ENCODE measurements at places on chromosomes 7 and 10.

- DNase-seq = no peak
Measured at GRCh38 chr10:2222631-2223030, 485.3 kb upstream of the ADARB2 start.

DNA sequence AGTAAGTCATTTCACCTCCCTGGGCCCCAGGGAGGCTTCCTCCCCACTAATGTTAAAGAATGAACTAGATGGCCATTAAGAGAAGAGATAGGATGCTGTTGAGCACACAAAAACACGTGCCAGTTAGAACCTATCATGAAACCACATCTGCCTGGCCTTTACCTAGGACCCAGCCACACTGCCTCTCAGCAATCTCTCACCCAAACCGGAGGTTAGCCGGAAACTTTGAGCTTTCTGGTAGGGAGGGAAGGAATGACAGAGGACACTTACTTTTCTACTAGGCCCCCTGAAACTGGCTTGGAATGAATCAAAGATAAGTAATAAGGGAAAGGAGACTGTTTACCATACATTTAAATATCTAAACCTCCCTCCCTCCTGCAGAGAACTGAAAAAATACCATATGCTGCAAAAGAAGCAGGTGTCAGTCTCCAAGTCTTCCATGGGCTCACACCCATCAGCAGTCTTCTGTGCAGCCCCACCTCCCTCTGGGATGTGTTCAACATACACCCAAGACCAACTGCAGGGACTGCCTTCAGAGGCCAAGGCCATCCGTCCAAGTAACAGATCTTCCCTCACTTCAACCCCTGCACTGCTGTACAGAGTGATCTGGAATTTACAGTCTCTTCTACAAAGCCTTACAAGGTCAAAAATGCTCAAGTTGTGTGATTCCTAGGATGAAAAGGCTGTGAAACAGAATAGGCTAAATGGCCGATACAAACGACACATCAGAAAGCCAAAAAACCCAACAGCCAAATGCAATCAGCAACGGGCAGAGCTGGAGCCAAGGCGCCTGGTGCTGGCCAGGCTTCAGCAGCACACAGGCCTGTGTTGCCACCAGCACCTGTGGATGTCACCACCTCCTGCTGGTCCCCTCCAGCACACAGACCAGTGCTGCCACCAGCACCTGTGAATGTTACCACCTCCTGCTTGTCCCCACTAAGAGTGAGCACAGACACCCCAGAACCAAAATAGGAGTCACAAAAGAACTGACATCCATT, 42.4 kb downstream of the SORBS1 start:
- DNase-seq = no peak

- DNase-seq = no peak
Measured at GRCh38 chr10:26840938-26841732, 19.6 kb downstream of the ABI1 start.

GRCh38 chr10:131146790-131147189, 164.7 kb downstream of the TCERG1L start:
- DNase-seq = no peak

DNA sequence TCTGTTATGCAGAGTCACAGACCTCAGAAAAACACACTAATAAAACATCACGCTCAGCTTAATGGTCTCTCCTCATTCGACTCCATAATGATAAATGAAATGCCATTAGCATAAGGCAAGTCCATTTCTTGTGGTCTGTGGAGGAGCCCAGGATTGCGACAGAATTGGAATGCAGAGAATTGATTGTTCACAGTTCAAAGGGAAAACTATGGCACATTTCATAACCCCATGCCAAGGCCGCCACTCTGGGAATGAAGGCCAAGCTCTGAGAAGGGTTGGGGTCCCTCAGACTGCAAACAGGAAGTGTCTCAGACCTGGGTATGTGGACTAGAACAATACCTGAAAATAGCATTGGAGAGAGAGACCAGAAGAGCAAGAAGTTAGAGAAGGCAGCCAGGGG, 398.9 kb downstream of the ADRA2A start:
- no peak for DNase-seq

- no peak for DNase-seq
Measured at GRCh38 chr7:109641445-109641844, 1071.8 kb downstream of the DNAJB9 start.

DNA sequence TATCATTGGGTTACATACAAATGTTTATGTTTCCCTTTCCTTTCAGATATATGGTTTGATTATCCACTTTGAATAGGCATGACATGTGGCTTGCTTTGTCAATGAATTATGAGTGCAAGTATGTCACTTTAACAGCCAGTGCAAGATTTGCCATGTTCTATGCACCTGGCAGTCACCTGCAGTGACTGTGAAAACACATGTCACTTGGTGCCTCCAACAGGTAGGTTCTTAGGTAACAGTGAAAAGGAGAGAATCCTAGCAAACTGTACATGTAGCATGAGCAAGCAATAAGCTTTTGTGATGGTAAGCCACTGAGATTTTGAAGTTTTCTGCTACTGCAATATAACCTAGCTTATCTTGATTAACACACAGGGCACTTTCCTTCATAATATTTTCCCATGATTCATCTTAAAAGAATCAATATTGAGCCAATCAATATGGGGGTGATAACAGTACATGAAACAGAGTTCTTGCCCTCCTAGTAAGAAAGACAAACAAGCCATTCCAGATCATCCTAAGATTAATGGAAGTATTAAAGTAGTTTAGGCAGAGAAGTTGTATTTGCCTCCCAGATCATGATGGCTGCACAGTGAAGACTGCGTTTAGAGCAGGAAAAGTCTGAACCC, 7.9 kb upstream of the RALA start:
- no peak for DNase-seq

Measured in esophagus squamous epithelium (tissue), 5 donors.